ENCODE measurements at places on chromosomes 4 and X. TPM values are rescaled to one million over a fixed set of nuclear protein-coding genes. Genes with fewer than 3 reads are reported as not detected.

Gene CT47B1
- not detected for total RNA-seq

Gene RAB39B
- not detected for total RNA-seq

Gene USP26
- total RNA-seq = not detected

DNA sequence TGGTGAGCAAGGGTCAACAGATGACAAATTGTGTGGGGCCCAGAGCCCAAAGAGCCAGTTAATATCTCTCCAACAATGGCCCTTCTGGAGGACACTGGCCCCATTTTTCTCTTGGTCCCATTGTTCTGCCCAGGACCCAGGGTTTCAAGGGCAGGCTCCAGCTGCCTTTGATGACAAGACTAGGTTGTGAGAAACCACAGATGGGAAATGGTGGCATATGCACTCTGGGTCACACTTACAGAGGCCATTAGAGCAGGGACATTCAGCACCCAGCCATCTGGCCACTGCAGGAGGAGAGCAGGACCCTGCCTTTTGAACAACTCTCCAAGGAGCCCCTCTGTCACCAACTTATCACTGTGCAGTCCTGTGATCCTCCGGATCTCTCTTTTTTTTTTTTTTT lies 49.7 kb upstream of the KIAA1210 start:
- DNase-seq = no peak

DNA sequence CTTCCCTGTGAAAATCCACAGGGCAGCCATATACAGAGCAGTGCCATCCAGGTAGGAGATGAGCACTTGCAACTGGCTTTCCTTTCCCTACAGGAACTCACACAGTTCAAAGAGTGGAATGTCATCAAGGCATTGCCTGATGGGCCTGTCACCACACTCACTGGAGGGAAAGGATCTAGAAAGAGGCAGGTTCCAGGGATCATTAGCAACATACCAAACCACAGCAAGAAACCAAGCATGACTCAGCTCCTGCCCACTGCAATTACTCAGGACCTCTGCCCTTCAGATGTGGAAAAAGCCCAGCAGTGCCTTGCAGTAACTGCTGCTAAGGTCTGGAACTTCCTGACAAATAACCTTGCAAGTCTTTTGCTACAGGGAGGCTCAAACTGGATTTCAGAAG lies 101.2 kb downstream of the ZNF674 start:
- DNase-seq = peak; percentile 85

GRCh38 chr4:146053891-146054290 lies 115.3 kb upstream of the ZNF827 start:
- no peak for DNase-seq

GRCh38 chr4:173821876-173822275 lies 291.8 kb upstream of the HAND2 start:
- no peak for DNase-seq

DNA sequence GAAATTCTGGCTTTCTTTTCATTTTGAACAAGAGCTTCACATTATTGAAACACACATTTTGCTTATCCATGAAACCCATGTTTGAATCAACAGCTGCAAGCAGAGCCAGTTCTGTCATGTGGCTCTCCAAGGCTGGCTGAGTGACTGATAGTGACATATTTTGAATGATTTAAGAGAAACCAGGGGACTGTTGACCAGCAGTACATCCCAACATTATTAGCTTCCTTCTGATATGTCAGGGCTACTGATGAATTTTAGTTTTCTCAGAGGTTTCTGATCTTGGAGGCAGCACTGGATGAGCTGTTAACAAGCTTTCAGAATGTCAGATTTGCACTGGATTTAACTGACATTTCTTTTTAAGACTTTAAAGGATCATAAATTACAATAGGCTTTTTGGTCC lies 74.6 kb upstream of the GRXCR1 start:
- DNase-seq = no peak

DNA sequence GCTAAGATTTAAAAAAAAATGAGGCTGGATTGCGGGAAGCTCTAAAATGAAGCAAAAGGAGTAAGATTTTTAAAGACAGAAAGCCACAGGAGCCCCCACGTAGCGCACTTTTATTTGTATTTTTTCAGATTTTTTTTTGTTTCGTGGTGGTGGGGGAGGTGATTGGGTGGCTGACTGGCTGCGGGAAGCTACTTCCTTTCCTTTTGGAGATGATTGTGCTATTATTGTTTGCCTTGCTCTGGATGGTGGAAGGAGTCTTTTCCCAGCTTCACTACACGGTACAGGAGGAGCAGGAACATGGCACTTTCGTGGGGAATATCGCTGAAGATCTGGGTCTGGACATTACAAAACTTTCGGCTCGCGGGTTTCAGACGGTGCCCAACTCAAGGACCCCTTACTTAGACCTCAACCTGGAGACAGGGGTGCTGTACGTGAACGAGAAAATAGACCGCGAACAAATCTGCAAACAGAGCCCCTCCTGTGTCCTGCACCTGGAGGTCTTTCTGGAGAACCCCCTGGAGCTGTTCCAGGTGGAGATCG lies 908 bp downstream of the PCDH10 start:
- no peak for DNase-seq

Gene GATA1
- not detected for total RNA-seq

GRCh38 chr4:76964769-76965168 lies 15.2 kb downstream of the SEPTIN11 start:
- no peak for DNase-seq

GRCh38 chr4:147782087-147782781 lies 50.3 kb downstream of the ARHGAP10 start:
- DNase-seq = peak; percentile 43

DNA sequence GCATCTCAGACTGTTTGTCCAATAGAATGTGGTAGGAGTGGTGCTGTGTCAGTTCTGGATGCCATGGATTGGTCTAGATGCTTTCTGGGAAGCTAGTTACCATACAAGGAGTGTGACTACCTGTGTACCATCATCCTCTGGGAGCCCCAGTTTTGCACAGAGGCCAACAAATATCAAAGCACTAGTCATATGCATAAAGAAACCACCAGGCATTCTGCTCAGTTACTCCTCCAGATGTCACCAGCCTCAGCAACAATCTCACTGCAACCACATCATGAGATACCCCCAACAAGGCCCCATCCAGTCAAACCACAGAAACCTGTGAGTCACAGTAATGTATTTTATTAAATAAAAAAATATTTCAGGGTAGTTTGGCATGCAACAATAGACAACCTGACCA lies 435.8 kb upstream of the CPEB2 start:
- DNase-seq = peak; percentile 74

Gene FHIP1A
- 1.2 TPM for total RNA-seq

- peak; percentile 2 for DNase-seq
Measured at GRCh38 chrX:46994096-46994495, 81.9 kb downstream of the JADE3 start.

DNA sequence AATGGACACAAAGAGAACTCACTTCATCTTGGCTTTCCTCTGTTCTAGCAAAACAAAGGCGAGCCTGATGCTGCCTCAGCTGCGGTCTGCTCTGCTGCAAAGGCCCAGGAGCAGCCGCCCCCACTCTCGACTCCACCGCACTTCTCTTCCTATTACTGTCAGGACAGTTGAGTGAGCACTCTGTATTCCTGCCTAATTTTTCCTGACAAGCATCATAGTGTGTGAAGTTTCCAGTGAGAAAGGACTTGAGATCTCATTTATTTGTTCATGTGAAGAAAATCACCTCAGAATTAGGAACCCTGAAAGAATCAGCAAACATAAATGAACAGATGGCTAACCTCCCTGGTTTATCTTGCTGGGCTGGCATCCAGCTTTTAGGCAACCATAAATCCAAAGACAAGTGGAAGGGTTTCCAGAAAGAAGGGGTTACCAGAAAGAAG lies 15.6 kb downstream of the SCARB2 start:
- peak; percentile 86 for DNase-seq

GRCh38 chr4:137200322-137200721 lies 332.0 kb downstream of the PCDH18 start:
- no peak for DNase-seq

DNA sequence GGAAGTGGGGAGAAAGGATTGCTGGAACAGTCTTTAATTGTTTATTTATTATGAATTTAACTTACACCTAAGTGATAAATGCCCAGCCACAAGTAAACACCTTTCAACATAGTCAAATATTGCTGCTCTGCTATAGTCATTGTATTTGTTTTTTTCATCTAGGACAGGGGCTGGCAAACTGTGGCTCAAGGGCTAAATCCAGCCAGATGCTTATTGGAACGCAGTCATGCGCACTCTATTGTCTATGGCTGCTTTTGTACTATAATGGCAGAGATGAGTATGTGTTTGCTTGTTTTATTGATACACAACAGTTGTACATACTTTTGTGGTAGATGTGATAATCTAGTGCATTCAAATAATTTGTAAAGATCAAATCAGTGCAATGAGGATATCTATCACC lies 95.3 kb downstream of the ZAR1 start:
- no peak for DNase-seq

Gene VCX3B
- total RNA-seq = not detected

Gene SHROOM2
- 18.3 TPM for total RNA-seq

GRCh38 chrX:120419463-120419862 lies 49.6 kb downstream of the LAMP2 start:
- no peak for DNase-seq

DNA sequence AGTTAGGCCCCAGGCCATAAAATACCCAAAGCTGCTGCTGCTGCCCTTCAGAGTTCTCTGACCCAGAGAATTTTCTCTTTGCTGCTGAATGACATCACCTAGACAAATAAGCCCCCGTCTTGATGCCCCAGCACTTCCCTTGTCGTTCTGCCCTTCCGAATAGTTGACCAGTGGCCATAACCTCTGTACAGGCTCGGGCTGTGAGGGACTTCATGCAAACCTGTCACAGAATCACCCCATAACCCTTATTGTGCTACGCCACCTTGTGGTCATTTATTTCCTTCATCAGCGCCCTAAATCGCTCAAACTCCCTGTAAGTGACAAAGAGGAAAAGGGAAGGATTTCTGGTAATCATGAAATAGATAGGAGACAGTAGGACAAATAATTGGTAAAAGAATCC lies 18.8 kb downstream of the SPACA5 start:
- DNase-seq = peak; percentile 73

- no peak for DNase-seq
Measured at GRCh38 chr4:48596336-48596735, 106.3 kb downstream of the ZAR1 start.

Gene CXorf51A
- total RNA-seq = not detected

Gene XK
- 0.88 TPM for total RNA-seq

Gene ETDA
- not detected for total RNA-seq

Gene DCAF4L1
- 0.32 TPM for total RNA-seq

DNA sequence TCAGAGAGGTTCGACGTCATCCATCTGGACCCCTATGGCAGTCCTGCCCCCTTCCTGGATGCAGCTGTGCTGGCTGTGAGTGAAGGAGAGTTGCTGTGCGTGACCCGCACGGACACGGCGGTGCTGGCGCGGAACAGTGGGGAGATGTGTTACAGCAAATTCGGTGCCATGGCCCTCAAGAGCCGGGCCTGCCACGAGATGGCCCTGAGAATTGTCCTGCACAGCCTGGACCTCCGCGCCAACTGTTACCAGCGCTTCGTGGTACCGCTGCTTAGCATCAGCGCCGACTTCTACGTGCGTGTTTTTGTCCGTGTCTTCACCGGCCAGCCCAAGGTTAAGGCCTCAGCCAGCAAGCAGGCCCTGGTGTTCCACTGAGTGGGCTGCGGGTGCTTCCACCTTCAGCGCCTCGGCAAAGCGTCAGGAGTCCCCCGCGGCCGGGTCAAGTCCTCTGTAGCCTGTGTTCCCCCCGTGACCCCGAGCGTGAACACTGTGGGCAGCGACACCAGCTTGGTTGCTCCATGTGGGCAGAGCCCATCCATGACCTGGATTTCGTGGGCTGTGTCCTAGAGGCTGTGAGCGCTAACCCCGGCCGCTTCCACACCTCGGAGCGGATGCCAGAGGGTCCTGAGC lies 186.7 kb upstream of the SLITRK2 start:
- DNase-seq = no peak

GRCh38 chr4:53150631-53151488 lies 215.0 kb downstream of the SCFD2 start:
- DNase-seq = no peak

Gene ADH7
- total RNA-seq = not detected

DNA sequence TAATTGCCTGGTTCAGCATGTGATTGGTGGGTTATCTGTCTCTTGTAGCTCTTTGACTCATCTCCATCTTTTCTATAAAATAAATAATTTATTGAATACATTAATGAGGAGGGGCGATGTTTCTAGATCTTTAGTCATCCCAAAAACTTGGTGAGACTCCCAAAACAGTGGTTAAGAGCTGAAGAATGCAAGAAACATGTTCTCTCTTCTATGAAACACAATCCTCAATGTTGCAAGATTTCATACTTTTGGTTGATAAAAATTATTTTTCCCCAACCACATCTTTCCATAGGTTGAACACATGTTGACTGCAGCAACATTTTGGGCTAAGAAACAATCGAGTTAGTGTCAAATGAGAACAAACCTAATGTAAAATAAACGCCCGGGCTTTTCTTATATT lies 1.2 kb upstream of the TMEM47 start:
- no peak for DNase-seq

GRCh38 chrX:154815274-154815818 lies 10.1 kb upstream of the MPP1 start:
- no peak for DNase-seq

- DNase-seq = peak; percentile 69
Measured at GRCh38 chr4:168615294-168616065, 118.6 kb downstream of the PALLD start.

- DNase-seq = peak; percentile 1
Measured at GRCh38 chrX:82412858-82413257, 1095.2 kb upstream of the POU3F4 start.

Gene ZC4H2
- total RNA-seq = 14.4 TPM

DNA sequence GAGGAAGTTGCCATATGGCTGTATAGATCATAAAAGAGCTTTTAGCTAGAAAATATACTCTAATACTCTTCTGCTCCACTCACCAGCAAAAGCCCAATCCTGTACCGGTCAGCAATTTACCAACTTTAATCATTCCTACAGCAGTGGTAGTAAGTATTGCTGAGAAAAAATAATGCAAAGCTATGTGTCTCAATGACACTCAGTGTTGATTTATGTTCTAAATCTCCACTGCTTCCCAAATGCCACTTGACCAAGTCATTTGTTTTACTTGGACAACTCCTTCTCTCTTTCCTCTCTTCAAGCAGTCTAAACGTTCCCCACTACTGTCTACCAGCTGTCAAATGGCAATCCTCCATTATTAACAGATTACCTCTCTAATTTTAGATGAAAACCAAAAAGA lies 201.8 kb upstream of the GK2 start:
- peak; percentile 40 for DNase-seq

All from myocyte (in vitro differentiated cells).